ENCODE measurements at places on chromosomes 5 and 9. TPM values are rescaled to one million over a fixed set of nuclear protein-coding genes. Genes with fewer than 3 reads are reported as not detected.

- DNase-seq: peak; percentile 80
- H3K4me1 ChIP-seq: peaks cover 11% of the 10 kb centered on the region
- H3K27me3 ChIP-seq: no peaks in the 10 kb centered on the region
- peaks cover 4% of the 10 kb centered on the region for H3K36me3 ChIP-seq
- no peak overlapping the region for H3K27ac ChIP-seq
These were observed 992 bp upstream of the RPP25L start for GRCh38 chr9:34612788-34613390.

DNA sequence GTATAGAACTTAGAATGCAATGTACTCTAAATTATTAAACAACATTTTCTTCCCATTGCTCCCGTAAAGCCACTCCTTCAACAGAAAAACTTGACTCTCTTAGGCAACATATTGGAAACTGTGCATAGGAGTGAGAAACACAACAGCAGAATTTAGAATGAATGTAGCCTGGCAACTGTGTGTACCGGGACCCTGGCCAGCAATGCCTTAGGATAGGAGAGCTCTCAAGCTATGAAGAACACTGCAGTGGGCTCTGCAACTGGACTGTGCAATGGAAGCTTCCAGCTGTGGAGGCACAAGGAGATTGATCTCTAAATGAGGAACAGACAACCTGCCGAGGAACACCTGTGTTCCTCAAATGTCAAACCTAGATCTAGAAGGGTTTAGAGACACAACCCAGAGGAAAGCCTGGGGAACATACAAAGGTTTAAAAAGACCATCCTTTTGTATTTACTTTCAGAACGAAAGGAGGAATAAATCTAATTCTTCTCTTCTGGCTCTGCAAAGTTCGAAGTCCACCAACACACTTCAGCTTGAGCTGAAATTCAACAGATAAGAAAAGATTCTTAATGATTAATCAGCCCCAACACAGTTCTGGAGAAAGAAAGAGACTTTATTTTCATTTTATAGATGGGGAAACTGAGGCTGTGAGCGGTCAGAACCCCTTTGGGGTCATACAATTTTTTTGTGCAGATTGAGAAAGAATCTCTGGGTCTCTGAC lies 51.5 kb upstream of the ARL15 start:
- no peak overlapping the region for H3K27ac ChIP-seq
- no peak overlapping the region for H3K4me3 ChIP-seq
- DNase-seq: no peak
- H3K36me3 ChIP-seq: no peaks in the 10 kb centered on the region
- H3K4me1 ChIP-seq: peaks cover 4% of the 10 kb centered on the region

DNA sequence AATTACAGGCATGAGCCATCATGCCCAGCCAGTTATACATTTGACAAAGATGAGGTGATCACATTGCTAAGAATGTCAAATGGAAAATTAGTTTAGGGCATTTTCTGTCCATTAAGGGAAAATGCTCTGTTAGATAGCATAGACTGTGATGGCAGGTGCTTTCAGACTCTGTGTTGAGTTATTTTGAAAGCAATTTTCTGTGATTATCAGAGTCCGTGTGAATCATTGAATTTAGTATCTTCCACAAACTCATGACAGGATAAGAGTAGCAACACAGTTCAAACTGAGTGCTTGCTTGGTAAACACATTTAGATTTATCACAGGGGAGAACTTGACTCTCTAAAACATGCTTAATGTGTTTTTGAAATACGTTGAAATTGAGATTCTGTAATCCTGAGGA lies 69.0 kb downstream of the GAPVD1 start:
- H3K27ac ChIP-seq: no peak overlapping the region
- peaks cover 41% of the 10 kb centered on the region for H3K36me3 ChIP-seq
- DNase-seq: no peak
- no peaks in the 10 kb centered on the region for H3K27me3 ChIP-seq
- no peak overlapping the region for H3K4me3 ChIP-seq
- no peaks in the 10 kb centered on the region for H3K4me1 ChIP-seq

DOK3 gene
- total RNA-seq: 18.6 TPM

LCN9 gene
- not detected for total RNA-seq

DNA sequence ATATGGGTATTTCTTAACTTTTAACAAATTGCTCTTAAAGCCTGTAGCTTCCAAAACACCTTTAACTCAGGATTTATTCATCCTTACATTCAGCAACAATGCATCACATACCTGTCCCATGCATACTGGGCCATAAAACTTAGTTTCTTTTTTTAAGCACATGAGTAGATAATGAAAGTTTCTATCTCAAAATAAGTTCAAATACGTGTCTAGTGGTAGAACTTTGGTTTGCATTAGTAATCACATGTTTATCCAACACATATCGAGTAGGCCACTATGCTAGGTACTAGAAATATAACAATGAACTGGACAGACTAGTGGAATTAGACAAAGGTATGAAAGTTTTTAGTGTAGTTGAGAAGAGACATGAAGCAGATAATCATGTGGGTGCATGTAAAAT lies 99.6 kb downstream of the DOCK2 start:
- no peak overlapping the region for H3K4me3 ChIP-seq
- no peaks in the 10 kb centered on the region for H3K4me1 ChIP-seq

DNA sequence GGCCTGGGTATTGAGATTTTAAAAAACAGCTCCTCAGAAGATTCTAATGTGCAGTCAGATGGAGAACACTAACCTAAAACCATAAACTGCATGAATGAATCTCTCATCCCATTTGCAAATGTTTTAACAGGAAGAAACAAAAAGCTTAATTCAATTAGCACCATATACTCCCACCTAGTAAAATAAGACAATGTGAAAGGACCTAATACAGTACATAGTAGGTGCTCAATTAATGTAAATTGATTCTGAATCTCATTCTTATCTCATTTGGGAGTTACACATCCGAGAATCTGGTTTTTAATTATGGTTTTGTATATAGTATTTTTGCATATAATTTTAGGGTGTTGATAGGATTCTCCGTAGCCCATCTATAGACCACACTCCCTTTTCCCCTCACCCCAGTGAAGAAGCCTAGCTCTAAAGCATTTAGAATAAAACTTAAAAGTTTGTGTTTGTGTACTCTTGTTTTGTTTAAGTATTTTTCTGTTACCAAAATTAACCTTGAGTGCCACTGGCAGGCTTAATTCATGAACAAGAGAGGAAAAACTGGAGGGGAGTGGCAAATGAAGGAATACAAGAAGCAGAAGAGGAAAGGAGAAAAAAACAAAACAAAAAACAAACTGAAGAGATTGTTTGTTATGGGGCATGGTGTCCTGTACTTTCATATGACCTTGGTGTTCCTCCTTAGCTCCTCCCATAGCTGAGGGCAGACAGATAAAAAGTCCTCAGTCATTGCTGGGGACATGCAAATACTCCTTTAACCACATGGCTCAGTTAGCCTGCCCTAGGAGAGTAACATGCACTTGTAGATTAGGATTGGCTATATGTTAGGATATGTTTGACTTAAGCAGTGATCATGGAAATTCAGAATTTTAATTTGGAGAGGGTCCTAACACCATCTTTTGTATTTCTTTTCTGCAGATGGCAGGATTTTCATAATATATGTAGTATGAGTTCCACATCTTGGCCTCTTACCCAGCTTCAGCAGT lies 1.2 kb downstream of the RNF14 start:
- H3K36me3 ChIP-seq: peaks cover 17% of the 10 kb centered on the region
- H3K27ac ChIP-seq: peak overlapping the region; percentile 98
- peak overlapping the region; percentile 95 for H3K4me3 ChIP-seq

- H3K27ac ChIP-seq: no peak overlapping the region
- no peak overlapping the region for H3K4me3 ChIP-seq
- H3K4me1 ChIP-seq: no peaks in the 10 kb centered on the region
- H3K27me3 ChIP-seq: no peaks in the 10 kb centered on the region
- DNase-seq: peak; percentile 58
These were observed 193.6 kb upstream of the SMC2 start for GRCh38 chr9:103900466-103900865.

- DNase-seq: no peak
- H3K4me3 ChIP-seq: no peak overlapping the region
- H3K27ac ChIP-seq: no peak overlapping the region
- no peaks in the 10 kb centered on the region for H3K27me3 ChIP-seq
These were observed 223.7 kb downstream of the PAPPA start for GRCh38 chr9:116377179-116377798.

GRCh38 chr5:55538661-55539060 lies 3.9 kb upstream of the PLPP1 start:
- no peaks in the 10 kb centered on the region for H3K36me3 ChIP-seq
- peaks cover 5% of the 10 kb centered on the region for H3K4me1 ChIP-seq
- H3K27me3 ChIP-seq: no peaks in the 10 kb centered on the region
- no peak overlapping the region for H3K4me3 ChIP-seq
- no peak for DNase-seq
- no peak overlapping the region for H3K27ac ChIP-seq

DNA sequence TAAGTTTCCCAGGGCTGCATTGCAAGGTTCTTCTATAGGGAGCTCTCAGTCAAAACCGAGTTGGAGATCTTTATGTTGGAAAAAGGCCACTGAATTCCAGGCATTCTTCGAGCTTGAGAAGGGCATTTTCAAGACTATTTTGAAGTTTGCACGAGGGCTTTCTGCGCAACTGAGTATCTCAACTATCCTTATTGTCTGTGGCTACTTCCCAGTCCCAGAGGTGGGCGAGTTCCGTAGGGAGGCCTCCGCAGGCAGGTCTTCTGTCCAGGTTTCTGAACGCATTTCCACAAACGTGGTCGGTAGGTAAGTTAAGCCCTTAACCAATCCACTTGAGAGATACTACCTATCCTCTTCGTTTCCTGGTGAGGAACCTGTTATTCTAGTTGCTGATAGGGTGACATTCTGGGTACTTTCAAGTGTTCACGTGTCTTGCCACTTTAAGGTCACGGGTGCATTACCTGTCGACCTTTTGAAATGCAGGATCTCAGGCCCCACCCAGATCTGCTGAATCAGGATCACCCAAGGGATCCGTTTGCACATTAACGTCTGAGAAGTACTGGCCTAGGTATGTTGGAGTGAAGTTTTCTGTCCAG lies 51.4 kb upstream of the TJP2 start:
- peak overlapping the region; percentile 93 for H3K27ac ChIP-seq
- no peaks in the 10 kb centered on the region for H3K27me3 ChIP-seq
- H3K4me1 ChIP-seq: peaks cover 11% of the 10 kb centered on the region

DNA sequence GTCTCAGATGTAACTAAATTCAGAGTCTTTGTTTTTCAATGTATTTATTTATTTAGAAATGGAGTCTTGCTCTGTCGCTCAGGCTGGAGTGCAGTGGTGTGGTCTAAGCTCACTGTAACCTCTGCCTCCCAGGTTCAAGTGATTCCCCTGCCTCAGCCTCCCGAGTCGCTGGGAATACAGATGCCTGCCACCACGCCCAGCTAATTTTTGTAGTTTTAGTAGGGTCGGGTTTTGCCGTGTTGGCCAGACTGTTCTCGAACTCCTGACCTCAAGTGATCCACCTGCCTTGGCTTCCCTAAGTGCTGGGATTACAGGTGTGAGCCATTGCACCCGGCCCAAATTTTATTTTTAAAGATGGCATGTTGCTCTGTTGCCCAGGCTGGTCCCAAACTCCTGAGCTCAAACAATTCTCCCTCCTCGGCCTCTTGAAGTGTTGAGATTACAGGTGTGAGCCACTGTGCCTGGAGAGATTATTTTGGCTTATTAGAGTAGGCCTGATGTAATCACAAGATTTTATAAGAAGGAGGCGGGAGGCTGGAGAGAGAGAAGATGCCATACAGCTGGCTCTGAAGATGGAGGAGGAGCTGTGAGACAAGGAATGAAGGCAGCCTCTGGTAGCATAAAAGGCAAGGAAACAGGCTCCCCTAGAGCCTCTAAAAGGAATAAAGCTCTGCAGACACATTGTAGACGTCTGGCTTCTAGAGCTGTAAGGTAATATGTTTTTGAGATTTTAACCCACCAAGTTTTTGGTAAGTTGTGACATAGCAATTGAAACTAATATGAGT lies 12.9 kb upstream of the KLF9 start:
- no peaks in the 10 kb centered on the region for H3K27me3 ChIP-seq
- no peak overlapping the region for H3K4me3 ChIP-seq
- no peaks in the 10 kb centered on the region for H3K36me3 ChIP-seq
- no peak overlapping the region for H3K27ac ChIP-seq
- no peaks in the 10 kb centered on the region for H3K4me1 ChIP-seq
- DNase-seq: no peak

GRCh38 chr9:37617832-37618231 lies 25.4 kb upstream of the TOMM5 start:
- H3K27ac ChIP-seq: no peak overlapping the region
- no peaks in the 10 kb centered on the region for H3K4me1 ChIP-seq
- no peak overlapping the region for H3K4me3 ChIP-seq
- DNase-seq: no peak
- H3K36me3 ChIP-seq: no peaks in the 10 kb centered on the region
- H3K27me3 ChIP-seq: no peaks in the 10 kb centered on the region

DNA sequence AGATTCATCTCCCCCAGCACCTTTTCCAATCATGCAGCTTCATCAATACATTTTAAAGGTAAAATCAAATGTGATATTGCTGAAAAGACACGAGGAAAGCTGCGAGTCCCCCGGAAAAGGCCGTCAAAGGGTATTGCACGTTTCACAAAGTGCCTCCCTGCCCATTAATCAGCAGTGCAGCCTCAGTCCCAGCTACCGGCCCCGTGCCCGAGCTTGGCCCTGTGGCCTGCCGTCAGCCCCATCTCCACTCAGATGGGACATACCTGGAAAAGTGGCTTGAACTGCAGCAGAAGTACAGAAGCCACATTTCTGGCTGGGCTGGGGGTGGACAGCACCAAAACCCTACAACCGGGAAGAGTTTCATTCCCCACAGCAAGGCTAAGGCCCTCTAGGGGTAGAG lies 39.9 kb upstream of the EQTN start:
- H3K36me3 ChIP-seq: no peaks in the 10 kb centered on the region
- no peaks in the 10 kb centered on the region for H3K27me3 ChIP-seq
- no peak for DNase-seq
- no peak overlapping the region for H3K27ac ChIP-seq
- H3K4me1 ChIP-seq: peaks cover 17% of the 10 kb centered on the region
- no peak overlapping the region for H3K4me3 ChIP-seq

GRCh38 chr9:131960851-131961495 lies 118.7 kb downstream of the MED27 start:
- DNase-seq: no peak
- no peaks in the 10 kb centered on the region for H3K36me3 ChIP-seq
- no peaks in the 10 kb centered on the region for H3K4me1 ChIP-seq
- no peak overlapping the region for H3K27ac ChIP-seq

DNA sequence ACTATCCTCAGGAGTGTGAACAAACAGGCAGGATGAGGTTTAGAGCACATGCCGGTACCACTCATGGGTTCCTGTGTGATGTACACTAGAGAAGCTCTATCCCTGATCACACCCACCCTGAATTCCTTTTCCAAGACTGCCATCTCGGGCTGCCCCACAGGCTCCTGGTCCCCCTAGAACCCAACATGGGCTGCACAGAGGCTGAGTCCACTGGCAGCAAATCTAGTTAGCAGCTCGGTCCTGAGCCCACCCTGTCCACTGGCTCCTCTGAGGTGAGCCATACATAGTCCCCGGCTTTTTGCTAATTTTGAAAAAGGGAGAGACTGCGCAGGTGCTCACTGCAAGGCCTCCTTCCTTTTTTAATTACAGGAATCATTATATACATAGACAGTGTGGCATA lies 227.0 kb downstream of the FSTL4 start:
- H3K27ac ChIP-seq: no peak overlapping the region
- H3K4me3 ChIP-seq: no peak overlapping the region
- peaks cover 3% of the 10 kb centered on the region for H3K27me3 ChIP-seq
- H3K4me1 ChIP-seq: no peaks in the 10 kb centered on the region
- DNase-seq: no peak
- no peaks in the 10 kb centered on the region for H3K36me3 ChIP-seq

GRCh38 chr9:68509689-68510088 lies 31.0 kb downstream of the TMEM252 start:
- H3K4me3 ChIP-seq: no peak overlapping the region
- H3K27me3 ChIP-seq: no peaks in the 10 kb centered on the region
- no peak overlapping the region for H3K27ac ChIP-seq
- H3K36me3 ChIP-seq: no peaks in the 10 kb centered on the region
- DNase-seq: no peak

ACTBL2 gene
- 0.13 TPM for total RNA-seq

Data from kidney (tissue), 22 donors.